ENCODE measurements at places on chromosomes 4 and X.

GRCh38 chrX:113804819-113805218, 779.1 kb upstream of the HTR2C start:
- no peak for DNase-seq

DNA sequence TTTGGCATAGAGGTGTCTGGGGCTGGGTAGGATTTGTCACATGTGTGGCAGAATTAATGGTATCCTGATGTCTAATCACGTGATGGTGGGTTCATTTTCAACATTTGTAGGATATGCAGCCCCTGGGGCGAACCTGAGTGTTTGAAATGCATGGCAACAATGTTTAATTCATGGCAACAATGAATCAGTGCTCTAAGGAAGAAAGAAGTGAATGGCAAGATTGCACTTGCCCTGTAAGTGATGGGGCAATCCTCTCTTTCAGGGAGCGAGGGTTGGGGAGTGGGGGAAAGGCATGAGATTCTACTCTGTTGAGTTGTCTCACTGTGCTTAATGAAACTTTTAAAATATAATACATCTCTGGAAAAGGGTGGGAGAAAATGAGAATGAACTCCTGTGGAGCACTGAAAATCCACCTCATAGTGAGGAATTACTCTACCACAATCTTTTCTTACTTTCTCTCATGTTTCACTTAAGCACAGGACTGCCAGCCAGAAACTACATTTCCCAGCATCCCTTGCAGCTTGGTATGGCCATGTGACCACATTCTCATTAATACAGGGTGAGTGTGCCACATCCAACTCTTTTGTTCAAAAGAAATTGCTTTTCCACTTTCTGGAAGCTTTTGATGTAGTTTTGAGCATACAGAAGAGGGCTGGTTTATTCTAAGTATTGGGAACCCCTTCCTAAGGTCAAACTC, 64.0 kb upstream of the PGM2 start:
- peak; percentile 38 for DNase-seq

GRCh38 chrX:84339507-84340364, 151.7 kb upstream of the RPS6KA6 start:
- peak; percentile 38 for DNase-seq

DNA sequence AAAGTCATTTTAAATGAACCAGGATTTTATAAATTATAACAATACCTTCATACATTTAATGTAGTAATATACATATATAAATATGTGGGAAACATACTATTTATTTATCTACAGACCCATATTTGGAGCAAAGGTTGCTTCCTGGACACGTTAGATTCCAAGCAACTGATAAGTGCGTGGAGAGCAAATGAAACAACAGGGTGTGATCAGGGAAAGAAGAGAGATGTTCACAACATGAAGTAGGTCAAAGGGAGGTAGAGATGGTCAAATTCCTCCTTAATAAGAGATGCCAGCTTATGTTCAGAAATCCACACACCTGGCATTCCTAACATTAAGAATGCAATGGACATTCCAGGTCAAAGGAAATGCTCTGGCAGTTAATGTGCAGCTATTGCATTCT, 53.1 kb upstream of the HPGD start:
- no peak for DNase-seq

DNA sequence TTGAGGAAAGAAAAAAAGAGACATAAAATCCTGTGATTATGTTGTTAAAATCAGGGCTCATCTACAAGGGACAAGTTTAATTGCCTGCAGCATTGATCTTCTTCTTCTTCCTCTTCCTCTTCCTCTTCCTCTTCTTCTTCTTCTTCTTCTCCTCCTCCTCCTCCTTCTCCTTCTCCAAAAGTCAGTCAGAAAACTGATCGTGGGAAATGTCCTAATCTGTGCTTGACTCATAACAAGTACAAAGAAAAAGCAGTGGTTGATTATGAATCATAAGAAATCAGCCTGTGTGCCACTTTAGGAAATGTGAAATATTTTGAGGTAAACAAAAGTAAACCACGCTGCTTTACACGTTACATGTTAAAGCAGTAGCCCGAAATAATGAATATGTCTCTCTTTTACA, 2.7 kb upstream of the ATP10D start:
- DNase-seq: no peak

DNA sequence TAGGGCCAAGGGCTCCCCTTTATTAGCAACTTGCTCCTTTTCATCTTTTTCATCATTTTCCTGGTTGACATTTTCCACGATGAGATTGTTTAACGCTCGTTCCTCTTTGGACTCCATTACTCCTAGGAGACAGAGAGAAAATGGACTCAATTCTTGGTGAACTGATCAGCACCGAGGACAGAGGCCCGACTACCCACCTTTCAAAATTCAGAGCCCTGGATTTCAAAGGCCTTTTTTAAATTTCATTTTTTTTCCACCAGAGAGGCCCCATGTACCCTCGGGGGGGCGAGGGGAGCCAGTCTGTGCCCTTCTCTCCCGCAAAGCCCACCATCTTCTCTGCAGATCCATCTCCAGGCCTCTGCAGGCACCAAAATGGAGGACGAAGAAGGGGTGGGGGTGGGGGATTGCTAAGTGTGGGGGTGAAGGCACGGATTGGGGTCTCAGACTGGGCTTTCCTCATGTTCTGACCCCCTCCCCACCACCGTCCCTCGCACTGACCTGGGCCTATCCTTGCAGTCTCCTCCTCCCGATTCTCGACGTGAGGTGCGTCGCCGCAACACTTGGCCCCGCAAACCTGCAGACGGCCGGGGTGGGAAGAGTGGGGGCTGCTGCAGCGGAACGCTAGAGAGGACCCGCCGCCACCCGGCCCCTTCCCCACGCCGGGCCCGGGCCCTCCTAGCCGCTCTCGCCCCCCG, 783 bp downstream of the BEX2 start:
- no peak for DNase-seq

- peak; percentile 80 for DNase-seq
Observed at GRCh38 chr4:30716158-30716557, 4.0 kb upstream of the PCDH7 start.

- DNase-seq: no peak
Observed at GRCh38 chr4:23999714-24000469, 110.0 kb upstream of the PPARGC1A start.

DNA sequence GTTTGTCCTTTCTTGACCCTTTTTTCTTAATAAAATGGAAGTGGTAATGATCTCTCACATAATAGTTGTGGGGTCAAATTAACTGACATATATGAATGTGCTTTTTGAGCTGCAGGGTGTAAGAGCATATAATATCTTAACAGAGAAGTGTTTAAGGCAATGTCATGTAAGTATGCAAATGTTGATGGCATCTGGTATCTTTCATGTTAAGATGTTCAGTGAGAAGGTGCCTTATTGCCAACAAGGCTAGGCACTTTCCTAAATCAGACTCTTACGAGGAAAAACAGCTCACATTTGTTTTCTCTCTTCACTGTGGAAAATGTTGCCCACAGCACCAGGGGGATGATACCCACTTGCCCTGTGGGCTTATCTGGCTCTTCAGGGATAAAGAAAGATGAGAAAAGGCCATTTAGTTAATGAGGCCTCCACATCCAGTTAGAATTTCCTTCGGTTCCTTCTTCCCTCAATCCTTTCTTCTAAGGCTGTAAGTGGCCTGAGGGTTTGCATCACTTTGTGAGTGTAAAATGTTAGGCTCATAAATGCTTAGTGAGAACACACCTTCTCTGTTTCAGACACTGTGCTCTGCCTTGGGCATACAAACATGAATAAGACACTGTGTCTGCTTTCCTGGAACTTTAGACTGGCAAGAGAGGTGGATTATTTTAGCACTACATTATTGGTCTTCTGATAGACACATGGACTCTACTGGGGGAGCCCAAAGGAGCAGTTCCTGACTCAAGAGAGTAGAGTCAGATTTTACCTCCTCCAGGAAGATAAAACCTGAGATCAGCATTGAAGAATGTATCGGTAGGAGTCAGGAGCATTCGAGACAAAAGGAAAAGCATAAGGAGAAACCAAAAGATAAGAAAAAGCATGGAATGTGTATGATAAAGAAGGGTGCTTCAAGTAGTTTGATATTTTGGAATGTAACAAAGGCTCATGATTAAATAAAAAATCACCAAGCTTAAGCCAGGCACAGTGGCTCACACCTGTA, 135.5 kb downstream of the SOWAHB start:
- no peak for DNase-seq

DNA sequence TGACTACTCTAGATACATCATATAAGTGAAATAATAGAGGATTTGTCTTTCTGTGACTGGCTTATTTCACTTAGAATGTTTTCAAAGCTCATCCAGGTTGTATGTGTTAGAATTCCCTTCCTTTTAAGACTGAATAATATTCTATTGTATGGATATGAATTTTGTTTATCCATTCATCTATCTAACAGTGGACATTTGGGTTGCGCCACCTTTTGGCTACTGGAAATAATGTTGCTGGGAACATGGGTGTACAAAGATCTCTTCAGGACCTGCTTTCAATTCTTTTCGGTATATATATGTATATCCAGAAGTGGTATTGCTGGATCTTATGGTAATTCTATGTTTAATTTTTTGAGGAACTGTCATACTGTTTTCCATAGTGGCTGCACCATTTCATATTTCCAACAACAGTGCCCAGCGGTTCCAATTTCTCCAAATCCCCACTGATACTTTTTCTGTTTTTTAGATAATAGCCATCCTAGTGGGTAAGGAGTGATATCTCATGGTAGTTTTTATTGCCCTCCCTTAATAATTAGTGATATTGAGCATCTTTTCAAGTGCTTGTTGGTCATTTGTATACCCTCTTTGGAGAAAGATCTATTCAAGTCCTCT, 3.4 kb upstream of the SCD5 start:
- no peak for DNase-seq

- no peak for DNase-seq
Observed at GRCh38 chrX:103560256-103560655, 25.1 kb upstream of the TCEAL4 start.

DNA sequence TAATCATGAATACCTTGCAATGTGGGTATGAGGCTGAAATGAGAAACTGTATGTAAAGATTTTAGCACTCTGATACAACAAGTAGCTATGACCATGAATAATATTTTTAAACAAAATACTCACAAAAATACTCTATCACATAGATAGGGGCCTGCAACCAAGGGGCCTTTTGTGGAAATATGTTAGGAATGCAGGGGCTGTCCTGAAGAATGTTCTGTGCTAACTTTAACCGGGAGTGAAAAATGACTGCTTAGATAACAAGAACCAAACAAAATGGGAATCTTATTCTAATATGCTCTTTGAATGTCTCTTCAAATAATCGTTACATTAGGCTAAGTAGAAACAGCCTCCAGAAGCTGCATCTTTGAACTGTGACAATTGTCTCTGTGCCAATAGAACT, 37.9 kb upstream of the GYPA start:
- no peak for DNase-seq

Measured in Kasumi-1 (cell line).